ENCODE measurements at places on chromosomes 4 and X.

DNA sequence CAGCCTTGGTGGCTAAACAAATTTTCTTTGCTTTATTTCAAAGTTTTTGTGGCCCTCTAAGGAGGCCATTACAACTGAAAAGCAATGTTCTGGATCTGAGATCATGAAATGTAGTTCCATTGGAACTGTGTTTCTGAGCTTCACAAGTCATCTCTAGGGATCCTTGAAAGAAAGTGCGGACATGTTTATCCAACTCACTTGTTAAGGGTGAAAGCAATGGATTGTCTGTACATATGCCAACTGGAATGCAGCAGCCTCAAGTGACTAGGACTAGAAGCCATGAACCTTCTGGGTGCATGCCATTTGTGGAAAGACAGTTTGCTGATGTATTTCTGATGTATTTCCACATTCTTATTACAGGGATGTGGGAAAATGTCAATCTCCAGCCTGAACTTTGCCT is 36.7 kb upstream of the KLHL13 start:
- no peak for DNase-seq

- DNase-seq, result no peak
These were observed 238.1 kb downstream of the SLITRK2 start for GRCh38 chrX:146055733-146056132.

DNA sequence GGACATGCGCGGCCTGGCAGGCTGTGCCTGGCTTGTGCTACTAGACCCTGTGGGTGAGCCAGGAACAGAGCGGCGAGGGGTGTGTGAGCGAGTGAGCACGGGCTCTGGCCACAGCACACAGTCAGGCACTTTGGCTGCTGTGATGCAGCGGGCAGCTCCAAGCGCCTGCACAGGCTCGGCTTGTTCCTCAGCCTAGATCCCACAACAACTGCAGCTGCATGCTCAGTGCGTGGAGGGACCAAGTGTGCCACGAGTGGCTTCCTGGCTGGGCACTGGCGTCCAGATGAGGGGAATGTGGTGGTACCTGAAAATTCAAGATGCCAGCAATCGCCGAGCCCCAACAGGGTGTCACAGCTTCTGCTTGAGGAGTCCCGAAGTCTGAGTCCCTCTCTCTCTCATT is 1056.6 kb downstream of the RAPGEF2 start:
- no peak for DNase-seq

GRCh38 chr4:182074810-182075209 is 168.4 kb upstream of the TENM3 start:
- no peak for DNase-seq

DNA sequence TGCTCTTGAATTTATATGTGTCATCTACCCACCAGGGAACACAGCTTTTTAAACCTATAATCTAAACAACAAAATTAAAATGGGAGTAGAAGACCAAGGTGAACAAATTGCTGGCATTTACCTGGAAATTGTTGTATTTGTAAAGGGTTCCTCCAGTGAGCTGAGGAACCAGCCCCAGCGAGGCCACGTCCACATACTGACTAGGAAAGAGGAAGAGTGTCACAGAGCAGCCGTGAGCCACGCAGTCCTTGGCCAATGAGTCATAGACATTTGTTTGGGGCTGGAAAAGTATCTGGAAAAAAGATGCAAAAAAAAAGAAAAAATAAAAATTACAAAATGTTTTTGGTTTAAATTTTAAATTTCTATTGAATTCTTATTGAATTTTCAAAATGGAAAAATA is 58.7 kb downstream of the METTL14 start:
- no peak for DNase-seq

GRCh38 chr4:6086846-6087245 is 68.6 kb upstream of the C4orf50 start:
- DNase-seq, result no peak

- no peak for DNase-seq
These were observed 70.9 kb upstream of the FAT4 start for GRCh38 chr4:125243789-125244397.

Measured in PC-9 (cell line).